ENCODE measurements at places on chromosomes 6 and 20. TPM values are rescaled to one million over a fixed set of nuclear protein-coding genes. Genes with fewer than 3 reads are reported as not detected.

The TRIM31 gene
- 2.1 TPM for total RNA-seq

The GHRH gene
- not detected for total RNA-seq

The KIAA1755 gene
- total RNA-seq = 0.14 TPM

The HSPA12B gene
- 0.48 TPM for total RNA-seq

The GFRAL gene
- total RNA-seq = not detected

Measured in A549 treated with CpdA at 1 μM for 4 hours (cell line).